Effector memory CD8-positive, alpha-beta T cell (primary cell): ENCODE measurements at places on chromosomes 1 and 21.

GRCh38 chr1:20137604-20138003 lies 1.5 kb upstream of the PLA2G2F start:
- no peak for DNase-seq

- DNase-seq = no peak
These were observed 11.9 kb downstream of the STX6 start for GRCh38 chr1:181010789-181011188.

- DNase-seq = no peak
These were observed 99.3 kb downstream of the FMN2 start for GRCh38 chr1:240190881-240191401.

DNA sequence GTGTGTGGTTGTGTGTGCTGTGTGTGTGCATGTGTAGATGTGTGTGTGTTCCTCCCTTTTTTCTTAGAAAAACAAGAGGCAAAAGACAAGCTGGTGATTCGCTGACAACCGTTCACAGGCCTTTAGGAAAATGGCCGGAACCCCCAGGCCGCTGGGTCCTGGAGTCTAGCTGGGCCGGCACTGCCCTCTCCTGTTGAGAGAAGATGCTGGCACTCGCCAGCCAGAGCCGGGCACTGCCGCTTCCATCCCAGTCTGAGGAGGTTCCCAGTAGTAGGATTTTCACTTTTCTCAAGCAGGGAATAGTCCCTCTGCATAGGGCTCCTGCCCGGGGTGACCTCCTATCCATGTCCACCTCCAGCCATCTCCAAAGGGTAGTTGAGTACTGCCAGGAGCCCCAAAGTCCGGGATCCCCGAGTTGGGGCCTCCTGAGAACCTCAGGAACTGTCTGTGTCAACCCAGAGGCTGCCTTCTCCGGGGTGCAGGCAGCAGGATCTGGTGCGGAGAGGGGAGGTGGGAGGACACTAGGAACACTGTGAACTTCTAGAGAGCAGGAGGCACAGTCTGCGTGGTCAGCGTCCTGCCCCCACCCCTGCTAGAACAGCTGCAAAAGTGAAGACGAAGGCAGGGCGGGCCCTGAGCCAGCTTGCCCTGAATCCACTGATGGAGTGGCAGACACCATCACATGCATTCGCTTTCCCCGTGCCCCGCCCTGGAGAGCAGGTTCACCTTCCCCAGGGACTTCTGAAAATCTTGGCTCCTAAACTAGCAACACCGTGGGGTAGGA lies 44.1 kb upstream of the ARHGEF16 start:
- DNase-seq = no peak

GRCh38 chr1:151585622-151586021 lies 26.2 kb upstream of the SNX27 start:
- DNase-seq = no peak

- no peak for DNase-seq
These were observed 267.6 kb downstream of the PLPP3 start for GRCh38 chr1:56311766-56312165.

DNA sequence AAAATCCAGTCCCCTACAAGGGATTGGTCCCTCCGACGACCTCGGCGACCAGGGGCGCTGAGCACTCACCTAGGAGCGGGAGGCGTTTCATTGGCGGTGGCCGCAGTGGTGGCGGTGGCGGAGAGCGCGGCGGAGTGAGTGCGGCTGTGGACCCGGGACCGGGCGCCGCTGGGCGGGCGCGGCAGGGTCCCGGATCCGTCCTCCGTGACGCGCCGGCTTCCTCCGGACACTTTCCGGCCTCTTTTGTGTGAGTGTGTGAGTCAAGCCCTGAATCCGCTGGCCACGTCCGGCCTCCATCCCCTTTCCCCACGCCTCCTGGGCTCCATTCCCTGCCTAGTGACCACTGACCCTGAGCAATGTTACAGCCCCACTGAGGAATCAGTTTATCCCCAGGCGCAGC lies at the start of gene ADGRL4:
ADGRL4 (minus strand) TSS at position 167 of the 400 bp plus-strand sequence; CDS start at position 91, 76 bp downstream.
- no peak for DNase-seq

DNA sequence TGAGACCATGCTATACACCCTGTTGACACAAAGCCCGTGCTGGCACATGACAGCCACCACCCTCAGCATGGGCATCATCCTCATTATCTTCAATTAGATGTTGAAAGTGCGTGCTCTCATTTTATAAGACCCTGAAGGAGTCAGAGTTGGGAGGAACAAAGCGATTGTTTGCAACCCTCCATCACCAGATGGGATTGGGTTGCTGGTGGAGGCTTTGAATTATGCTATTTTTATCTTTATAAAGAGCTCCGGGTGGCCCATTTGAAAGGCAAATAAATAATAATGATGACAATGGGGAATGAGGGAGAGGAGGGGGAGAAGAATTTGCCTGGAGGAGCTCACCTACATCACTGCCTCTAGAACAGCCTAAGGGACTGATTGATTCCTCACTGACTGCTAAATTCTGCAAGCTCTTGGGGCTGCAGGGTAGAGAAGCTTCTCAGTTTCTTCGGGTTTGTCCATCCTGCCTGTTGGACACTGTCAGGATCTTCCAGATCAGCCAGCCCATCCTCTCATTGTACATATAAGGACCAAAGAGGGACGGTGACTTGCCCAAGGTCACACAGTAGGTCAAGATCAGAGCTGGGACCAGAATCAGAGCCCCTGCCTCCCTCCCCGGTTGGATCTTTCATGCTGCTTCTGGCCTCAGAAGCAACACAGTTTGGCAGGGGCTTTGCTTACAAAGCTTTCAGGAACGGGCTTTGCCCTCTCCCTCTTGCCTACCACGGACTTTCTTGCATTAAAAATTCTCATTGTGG lies 130.9 kb upstream of the ZBTB40 start:
- no peak for DNase-seq

DNA sequence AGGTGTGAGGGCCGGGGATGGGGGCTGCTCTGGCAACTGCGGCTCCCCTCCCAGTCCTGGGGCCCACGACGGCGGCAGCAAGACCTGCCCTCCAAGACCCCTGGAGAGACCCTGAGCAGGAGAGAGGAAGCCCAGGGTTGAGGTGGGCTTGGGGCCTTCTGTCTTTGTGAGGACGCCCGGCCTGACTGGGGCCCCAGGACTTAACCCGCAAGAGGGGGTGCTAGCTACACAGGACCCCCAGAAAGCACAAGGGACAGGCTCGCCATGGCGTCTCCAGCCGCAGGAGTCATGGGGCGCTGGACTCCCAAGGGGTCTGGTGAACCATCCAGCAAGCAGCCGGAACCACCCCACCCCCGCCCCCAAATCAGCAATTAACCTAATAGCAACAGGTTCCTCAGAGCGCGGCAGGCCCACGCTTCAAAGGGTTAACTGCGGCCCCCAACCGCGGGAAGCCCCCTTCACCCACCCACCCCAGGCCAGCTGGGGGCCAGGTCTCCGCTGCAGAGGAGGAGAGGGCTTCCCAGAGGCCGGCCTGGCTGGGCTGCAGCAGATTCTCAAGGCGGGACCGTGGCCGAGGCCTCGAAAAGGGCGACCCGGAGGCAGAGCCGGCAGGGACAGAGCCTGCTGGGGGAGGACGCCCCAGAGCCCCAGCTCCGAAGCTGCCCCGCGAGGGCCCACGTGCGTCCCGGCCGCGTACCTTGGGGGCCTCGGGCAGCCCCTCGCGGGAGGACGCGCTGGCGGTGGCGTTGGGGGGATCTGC lies 525 bp downstream of the C1QTNF12 start:
- DNase-seq = no peak

- DNase-seq = no peak
These were observed 87.8 kb upstream of the IRF2BP2 start for GRCh38 chr1:234697741-234698140.

- DNase-seq = no peak
These were observed 49.2 kb upstream of the EDN2 start for GRCh38 chr1:41533731-41534080.

GRCh38 chr1:247370786-247371732 lies 39.4 kb upstream of the ZNF496 start:
- no peak for DNase-seq

DNA sequence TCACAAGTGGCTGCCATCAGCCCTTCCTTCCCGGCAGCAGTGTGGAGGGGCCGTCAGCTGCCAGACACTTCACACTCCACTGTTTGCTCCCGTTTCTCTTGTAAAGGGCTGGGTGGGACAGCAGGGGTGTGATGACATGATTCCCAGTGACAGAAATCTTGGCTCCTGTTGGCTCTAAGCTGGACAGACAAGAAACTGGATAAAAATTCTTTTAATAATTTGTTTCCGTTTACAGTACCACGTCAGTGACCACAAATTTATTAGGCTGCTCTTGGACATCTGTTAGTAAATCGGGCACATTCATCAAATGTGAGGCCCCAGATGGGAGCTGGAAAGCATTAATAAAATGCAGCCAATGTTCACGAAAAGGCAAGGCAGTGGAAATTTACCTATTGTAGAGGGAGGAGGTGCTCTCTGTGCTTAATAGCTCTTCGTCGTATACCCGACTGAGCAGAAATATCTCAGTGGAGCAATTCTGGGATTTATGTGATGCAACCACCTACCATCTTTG lies 353.7 kb upstream of the GREM2 start:
- DNase-seq = no peak
